Tibial artery (tissue), 4 donors: ENCODE measurements at places on chromosomes 6 and 20.

DNA sequence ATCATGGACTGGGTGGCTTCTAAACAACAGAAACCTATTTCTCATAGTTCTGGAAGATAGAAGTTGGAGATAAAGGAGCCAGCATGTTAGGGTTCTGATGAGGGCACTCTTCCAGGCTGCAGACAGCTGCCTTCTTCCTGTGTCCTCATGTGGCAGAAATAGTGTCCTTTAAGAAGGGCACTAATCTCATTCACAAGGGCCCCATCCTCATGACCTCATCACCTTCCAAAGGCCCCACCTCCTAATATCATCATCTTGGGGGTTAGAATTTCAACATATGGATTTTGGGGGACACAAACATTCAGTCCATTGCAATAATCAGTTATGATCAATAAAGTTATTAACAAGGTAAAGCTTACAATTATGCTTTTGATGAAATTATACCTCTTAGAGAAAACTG is 130.8 kb upstream of the SLC22A23 start:
- no peak for DNase-seq

- peak; percentile 62 for DNase-seq
These were observed 45.4 kb downstream of the SYNJ2 start for GRCh38 chr6:158026901-158027589.

DNA sequence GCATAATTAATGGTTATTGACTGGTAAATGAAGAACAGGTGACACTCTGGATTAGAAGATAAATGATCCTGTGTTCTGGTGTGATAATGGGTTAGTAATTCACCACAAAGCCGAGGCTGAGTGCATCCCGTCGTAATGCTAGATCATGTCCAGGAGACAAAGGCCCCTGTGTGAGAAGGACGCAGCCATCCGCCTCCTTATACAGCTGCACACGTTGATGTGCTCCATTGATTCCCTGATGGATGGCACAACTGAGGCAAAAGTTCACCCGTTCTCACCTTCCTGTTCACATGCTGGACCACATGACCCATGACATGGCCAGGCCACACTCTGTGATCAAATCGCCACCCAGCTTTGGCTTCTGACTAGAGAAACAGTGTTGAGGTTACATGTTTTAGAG is 136.1 kb downstream of the FOXC1 start:
- DNase-seq, result no peak

GRCh38 chr6:161301338-161301737 is 27.5 kb upstream of the AGPAT4 start:
- peak; percentile 35 for DNase-seq
